ENCODE measurements at places on chromosomes 6 and 20.

DNA sequence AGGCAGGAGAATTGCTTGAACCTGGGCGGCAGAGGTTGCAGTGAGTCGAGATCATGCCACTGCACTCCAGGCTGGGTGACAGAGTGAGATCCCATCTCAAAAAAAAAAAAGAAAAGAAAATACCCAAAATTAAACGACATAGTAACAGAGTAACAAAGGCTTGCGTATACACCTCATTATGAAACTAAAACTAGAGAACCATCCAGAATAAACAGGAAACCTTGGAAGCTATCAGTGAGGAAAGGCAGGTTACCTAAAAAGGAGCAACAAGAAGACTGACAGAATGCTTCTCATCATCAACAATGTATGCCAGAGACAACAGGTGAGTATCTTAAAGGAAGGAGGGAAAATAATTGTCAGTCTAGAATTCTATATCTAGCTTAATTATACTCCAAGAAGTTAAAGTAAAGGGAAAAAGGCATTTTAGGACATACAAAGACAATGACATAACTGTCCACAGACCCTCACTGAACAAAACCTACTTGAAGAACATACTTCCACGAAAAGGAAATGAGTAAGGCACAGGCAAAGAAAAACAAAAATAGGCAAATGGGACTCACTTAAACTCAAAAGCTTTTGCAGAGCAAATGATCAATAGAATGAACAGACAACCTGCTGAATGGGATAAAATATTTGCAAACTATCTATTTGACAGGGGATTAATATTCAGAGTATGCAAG is 64.1 kb upstream of the NT5E start:
- no peak for DNase-seq

DNA sequence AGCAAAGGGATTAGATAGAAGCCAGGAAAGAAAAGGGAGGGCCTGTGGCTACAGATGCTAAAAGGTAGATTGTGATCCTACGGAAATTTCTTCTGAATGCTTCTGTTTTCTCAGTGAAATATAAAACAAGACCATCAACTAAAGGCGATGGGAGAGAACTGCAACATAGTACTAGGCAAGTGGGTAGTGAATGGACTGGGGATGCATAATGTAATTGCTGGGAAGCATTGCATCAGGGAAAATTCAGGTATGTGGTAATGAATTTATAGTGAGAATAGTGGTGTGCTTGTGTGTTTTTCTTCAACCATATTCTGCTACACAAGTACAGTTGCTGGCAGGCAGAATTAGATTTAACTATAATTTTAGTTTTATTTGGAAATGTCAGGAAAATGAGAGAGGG is 156.6 kb downstream of the OPN5 start:
- no peak for DNase-seq

- DNase-seq = no peak
Observed at GRCh38 chr6:10407674-10408054, 7.2 kb downstream of the TFAP2A start.

GRCh38 chr6:16712931-16713484 is 48.3 kb downstream of the ATXN1 start:
- DNase-seq = peak; percentile 81

DNA sequence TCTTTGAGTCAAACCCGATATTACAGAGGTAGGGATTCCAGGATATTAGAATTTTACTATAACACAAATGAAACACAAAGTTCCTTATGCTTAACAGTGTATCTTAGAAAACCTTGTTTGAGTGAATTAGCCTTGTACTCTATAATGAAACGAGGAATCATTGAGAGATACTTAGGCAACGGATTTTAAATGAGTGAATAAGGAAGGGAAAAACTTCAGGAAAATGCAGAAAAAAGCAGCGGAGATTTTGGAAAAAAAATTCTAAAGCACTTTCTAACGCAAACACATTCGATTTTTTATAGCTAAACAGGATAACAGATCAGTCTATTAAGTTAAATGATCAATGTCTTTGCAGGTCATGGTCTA is 137.3 kb downstream of the HFE start:
- DNase-seq = no peak

- no peak for DNase-seq
Observed at GRCh38 chr20:56897318-56897957, 268.3 kb downstream of the TFAP2C start.

DNA sequence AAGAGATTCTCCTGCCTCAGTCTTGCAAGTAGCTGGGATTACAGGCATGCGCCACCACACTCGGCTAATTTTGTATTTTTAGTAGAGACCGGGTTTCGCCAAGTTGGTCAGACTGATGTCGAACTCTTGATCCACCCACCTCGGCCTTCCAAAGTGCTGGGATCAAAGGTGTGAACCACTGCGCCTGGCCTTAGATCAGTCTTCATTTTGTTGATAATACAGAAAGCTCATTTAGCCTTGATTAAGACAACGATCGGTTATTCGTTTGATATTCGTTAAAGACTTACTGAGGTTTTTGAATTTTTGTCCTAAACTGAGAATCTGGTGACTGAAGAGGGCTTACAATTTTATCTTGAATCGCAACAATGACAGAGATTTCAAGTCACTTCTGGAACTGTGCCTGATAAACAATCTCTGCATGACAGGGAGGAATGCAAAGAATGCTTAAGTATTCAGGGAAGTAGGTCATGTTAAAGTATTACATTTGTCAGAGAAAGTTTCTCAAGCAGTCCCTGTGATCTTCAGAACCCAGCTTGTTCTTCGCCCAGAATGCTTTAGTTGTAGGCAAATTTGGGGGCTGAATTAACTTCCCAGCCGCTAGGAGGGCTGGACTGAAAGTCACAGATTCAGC is 14.8 kb downstream of the AKAP12 start:
- DNase-seq = no peak

- DNase-seq = no peak
Observed at GRCh38 chr6:74597266-74597665, 608.6 kb downstream of the COL12A1 start.

GRCh38 chr6:97085772-97086171 is 161.2 kb downstream of the KLHL32 start:
- DNase-seq = no peak

GRCh38 chr6:148570456-148570855 is 176.4 kb upstream of the UST start:
- DNase-seq = no peak

GRCh38 chr6:142635130-142635529 is 309.8 kb downstream of the HIVEP2 start:
- no peak for DNase-seq

DNA sequence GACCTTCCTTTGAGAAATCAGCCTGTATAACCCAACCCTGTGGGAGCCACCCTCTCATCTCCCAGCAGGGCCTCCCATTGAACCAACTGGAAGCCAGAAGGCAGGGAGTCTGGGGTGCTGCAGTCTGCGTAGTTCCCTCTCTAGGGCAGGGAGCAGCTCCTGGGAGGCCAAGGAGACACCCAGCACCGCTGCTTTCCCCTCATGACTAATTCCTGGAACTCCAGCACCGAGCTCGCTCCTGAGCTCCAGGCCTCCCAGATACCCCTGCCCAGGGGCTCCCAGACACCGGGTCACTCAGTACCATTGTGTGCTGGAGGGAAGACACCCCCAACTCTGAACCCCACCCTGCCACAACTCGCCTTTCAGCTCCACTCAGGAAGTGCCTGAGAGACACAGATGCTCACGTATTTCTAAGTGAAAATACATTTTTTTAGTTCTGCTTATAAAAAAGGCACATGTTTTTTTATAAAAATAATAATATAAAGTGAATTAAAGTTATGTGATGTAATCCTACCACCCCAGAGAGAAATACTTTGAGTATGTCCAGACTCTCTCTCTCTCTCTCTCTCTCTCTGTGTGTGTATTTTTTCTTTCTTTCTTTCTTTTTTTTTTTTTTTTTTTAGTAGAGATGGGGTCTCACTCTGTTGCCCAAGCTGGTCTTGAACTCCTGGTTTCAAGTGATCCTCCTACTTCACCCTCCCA is 17.5 kb downstream of the PIM1 start:
- no peak for DNase-seq

GRCh38 chr20:34637245-34638038 is 39.5 kb downstream of the PIGU start:
- DNase-seq = peak; percentile 64

GRCh38 chr20:49925901-49926454 is 10.2 kb upstream of the RNF114 start:
- DNase-seq = no peak

DNA sequence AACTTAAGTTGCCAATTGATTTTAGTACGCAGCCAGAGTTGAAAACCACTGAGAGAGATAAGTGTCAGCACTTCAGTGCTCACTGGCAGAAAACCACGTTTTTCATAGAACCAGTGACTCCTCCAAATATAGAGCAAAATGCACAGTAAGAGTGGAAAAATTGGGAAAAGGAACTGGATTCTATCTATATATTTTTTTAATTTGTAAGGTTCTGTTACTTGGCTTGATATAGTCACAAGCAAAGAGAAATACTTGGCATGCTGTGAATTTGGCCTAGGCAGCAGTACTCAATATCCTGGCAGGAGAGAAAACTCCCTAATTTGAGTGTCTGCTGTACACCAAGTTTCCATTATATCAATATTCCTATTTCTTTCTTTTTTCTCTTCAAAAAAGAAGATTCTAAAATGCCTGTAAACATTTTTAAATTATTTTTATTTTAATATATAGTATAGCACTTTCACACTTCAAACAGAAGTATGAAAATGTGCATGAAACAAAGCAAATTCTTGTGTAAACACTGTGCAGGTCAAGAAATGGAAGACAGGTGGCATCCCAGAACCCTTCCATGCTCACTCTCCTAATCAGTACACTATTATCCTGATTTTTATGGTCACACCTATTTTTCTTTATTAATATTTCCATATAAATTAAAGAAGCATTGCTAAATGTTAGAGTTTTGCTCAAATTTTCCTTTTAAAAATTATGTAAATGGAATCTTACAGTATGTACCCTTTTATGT is 561.8 kb upstream of the RNF217 start:
- DNase-seq = no peak

GRCh38 chr6:154805288-154805911 is 72.2 kb downstream of the SCAF8 start:
- no peak for DNase-seq

DNA sequence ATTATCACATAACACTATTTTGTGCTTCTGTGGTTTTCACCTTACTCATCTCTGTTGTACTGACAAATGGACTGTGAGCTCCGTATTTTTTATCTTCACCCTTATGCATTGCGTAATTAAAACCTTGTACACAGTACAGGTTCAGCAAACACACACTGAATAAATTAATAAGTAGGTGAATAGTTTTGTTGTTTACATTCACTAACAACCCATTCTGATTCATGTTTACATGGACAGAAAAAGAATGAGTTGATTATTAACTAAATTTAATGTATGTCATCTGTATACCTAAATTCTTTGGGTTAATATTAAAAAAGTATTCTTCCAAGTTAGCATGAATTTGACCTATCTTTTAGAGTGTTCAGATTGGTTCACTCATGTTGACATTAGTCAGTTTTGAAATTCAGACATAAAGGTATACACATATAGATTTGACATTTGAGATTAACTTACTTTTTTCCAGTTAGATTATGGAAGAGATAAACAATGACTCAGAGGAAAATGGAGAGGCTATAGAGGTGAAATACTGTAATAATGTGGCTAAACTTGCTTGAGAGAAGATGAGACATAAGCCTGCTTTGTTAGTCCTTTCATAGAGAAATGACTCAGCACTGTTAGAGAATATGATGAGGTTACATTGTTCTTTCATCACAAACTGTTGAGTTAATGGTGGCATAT is 541.7 kb upstream of the FLRT3 start:
- DNase-seq = no peak

- no peak for DNase-seq
Observed at GRCh38 chr6:128063850-128064539, 163.1 kb upstream of the THEMIS start.

GRCh38 chr20:12977328-12978125 is 31.2 kb upstream of the SPTLC3 start:
- DNase-seq = no peak

GRCh38 chr6:18349386-18349785 is 37.8 kb upstream of the RNF144B start:
- DNase-seq = no peak

DNA sequence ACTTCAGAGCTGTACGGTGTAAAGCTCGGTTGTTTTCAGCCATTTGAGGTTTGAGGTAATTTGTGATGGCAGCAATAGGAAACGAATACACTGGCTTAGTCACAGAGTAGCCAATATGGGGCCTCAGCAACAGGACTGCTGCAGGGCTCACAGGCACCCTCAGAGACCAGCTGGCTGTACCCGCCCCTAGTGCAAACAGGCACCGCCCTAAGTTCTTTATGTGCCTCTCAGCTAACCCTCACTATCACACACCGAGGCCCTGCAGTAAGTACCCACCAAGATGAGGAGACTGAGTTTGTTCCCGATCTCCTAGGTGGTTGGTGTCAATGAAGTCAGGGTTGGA is 11.2 kb upstream of the SERPINB9 start:
- DNase-seq = peak; percentile 22

DNA sequence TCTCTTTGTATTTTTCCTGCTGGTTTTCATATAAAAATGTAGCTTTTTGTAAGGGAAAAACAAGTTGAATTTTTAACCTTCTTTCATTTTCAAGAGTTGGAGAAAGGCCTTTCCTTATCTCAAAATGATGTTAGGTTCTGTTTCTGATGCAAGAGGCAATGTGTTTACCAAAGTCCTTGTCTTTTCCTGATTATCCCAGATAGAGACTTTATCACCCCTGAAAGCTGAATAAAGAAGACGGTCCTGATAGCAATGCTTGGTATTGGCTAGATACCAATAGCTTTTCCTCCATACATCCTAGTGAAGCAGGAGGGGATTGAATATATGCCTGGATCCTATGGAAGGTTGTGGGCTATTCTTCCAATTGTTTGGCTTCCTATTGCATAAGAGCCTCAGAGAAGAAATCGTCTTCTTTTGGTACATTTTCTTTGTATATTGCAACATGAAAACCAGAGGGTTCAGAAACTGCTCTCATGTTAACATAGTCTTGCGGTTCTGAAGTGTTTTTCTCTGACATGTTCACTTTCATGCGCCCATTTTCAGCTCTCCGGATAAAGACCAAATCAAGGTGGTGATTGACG is 5.5 kb downstream of the PNLDC1 start:
- no peak for DNase-seq

DNA sequence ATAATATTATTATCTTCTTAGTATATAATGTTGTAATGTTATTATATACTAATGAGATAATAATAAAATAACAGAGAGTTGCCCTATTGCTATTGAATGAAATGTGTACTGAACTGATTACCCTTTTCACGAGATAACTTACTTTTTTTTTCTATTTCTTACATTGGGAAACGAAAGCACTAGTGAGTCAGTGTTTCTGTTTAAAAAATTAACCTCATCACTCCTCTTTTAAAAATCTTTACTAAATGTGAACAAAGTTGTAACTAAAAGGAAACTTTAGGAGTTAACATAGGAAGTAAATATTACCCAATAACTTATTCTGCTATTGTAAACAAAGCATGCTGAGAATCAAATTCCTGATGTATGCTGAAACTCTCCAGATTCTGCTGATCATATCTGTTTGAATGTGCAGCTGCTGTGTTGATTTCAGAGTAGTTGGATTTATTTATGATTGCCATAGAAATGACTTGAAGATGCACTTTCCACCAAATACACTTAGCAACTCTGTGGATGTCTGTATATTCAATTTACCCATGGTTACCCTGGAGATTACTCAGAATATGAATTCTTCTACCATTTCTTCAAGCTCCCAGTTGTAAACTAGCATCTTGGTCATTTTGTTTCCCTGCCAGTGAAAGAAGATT is 523.4 kb downstream of the TENT5A start:
- DNase-seq = no peak

- DNase-seq = no peak
Observed at GRCh38 chr6:139380611-139381010, 6.2 kb upstream of the CITED2 start.

- DNase-seq = peak; percentile 75
Observed at GRCh38 chr6:113969888-113970804, 802 bp downstream of the HDAC2 start.
